Mammary microvascular endothelial cell (primary cell): ENCODE measurements at places on chromosomes 13 and 19. TPM values are rescaled to one million over a fixed set of nuclear protein-coding genes. Genes with fewer than 3 reads are reported as not detected.

The CEACAM5 gene
- total RNA-seq, result not detected in 2 replicates

The SIGLECL1 gene
- not detected in 2 replicates for total RNA-seq

The VSTM1 gene
- not detected in 2 replicates for total RNA-seq

The SIGLEC7 gene
- not detected in 2 replicates for total RNA-seq

The BRSK1 gene
- total RNA-seq, result 0.25 and 0.27 TPM in 2 replicates

The ZNF260 gene
- total RNA-seq, result 5.4 and 6.6 TPM in 2 replicates

The CYP2F1 gene
- not detected in 2 replicates for total RNA-seq

The CHST8 gene
- total RNA-seq, result 0.05 and 0.33 TPM in 2 replicates

The RDH8 gene
- total RNA-seq, result not detected in 2 replicates

The XPO4 gene
- 19.3 and 25.2 TPM in 2 replicates for total RNA-seq

The TUBB4A gene
- total RNA-seq, result not detected in 2 replicates

The ILF3 gene
- total RNA-seq, result 127 and 147 TPM in 2 replicates

The VAV1 gene
- not detected in 2 replicates for total RNA-seq

The ZNF136 gene
- 2.5 and 3.6 TPM in 2 replicates for total RNA-seq

The ZNF442 gene
- 0.94 and 2.5 TPM in 2 replicates for total RNA-seq

The QPCTL gene
- 14.6 and 17.1 TPM in 2 replicates for total RNA-seq

The EMP3 gene
- total RNA-seq, result 30.1 and 45.4 TPM in 2 replicates

The WDR88 gene
- not detected in 2 replicates for total RNA-seq

The ZNF177 gene
- 0.15 and 2.0 TPM in 2 replicates for total RNA-seq

The ONECUT3 gene
- not detected in 2 replicates for total RNA-seq

The TYROBP gene
- total RNA-seq, result not detected in 2 replicates

The ZNF85 gene
- total RNA-seq, result 8.8 and 13.4 TPM in 2 replicates

The SMIM24 gene
- not detected in 2 replicates for total RNA-seq

The ZNF814 gene
- total RNA-seq, result 4.9 and 6.5 TPM in 2 replicates

The PCDH9 gene
- total RNA-seq, result 1.7 and 2.2 TPM in 2 replicates

The DAND5 gene
- total RNA-seq, result 0.07 TPM in 1 of 2 replicates, not detected in the other

The KL gene
- 0.87 and 0.89 TPM in 2 replicates for total RNA-seq

The ZNF560 gene
- not detected in 2 replicates for total RNA-seq

The APC2 gene
- total RNA-seq, result not detected in 2 replicates

The IFNL4 gene
- total RNA-seq, result not detected in 2 replicates

The DCAF15 gene
- 25.1 and 33.5 TPM in 2 replicates for total RNA-seq
